EH (cell line): ENCODE measurements at places on chromosomes 1 and 21.

- no peak for DNase-seq
These were observed 1.4 kb upstream of the ZC3H12A start for GRCh38 chr1:37472994-37473393.

- DNase-seq, result no peak
These were observed 80.8 kb downstream of the PGBD5 start for GRCh38 chr1:230345139-230345885.

GRCh38 chr1:43199093-43199726 is 27.1 kb downstream of the CFAP57 start:
- no peak for DNase-seq

- DNase-seq, result peak; percentile 92
These were observed 220.7 kb downstream of the TOMM20 start for GRCh38 chr1:234907940-234908405.

- DNase-seq, result no peak
These were observed 57.9 kb upstream of the KANK4 start for GRCh38 chr1:62377043-62377562.

- peak; percentile 69 for DNase-seq
These were observed 51.4 kb upstream of the SIM2 start for GRCh38 chr21:36647279-36648093.

GRCh38 chr1:23979387-23979880 is 693 bp downstream of the SRSF10 start:
- DNase-seq, result no peak

DNA sequence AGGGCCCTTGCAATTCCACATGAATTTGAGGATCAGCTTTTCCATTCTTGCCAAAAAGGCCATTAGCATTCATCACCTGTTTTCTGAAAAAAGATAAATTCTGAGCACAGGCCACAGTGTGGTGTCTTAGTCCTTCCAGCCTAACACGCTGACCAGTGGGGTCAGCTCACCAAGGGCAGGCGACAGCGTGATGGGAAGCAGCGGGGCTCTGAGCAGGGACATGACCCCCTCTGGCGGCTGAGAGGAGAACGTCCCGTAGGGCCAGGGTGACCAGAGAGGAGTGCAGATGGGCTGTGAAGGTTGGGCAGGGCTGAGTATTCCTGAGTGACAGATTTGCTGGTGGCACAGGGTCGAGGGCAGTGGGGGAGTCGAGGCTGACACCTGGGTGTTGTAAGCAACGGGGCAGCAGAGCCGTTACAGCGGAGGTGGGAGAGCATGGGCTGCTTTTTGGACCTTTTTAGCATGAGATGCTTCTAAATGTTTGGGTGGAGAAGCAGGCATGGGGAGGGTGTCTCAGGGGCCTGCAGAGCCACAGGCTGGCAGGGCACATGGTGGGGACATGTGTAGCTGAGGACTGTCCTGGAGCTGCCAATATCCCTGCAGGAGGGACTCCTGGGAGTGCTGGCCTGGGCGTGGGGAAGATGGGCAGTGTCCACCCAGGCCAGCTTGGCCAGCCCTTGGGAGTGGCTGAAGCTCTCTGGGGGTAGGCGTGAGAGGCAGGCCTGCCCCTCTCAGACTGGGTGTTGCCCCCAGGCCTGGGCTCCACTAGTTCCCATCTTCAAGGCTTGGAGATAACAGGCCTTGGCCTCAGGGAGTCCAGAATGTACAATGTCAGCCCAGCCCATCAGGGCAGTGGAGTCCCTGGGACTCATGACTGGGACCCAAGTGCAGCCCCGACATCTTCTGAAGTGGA is 8.6 kb upstream of the CALML6 start:
- peak; percentile 86 for DNase-seq

- peak; percentile 62 for DNase-seq
These were observed 164.6 kb downstream of the ACTL8 start for GRCh38 chr1:17919525-17920439.

- peak; percentile 92 for DNase-seq
These were observed 76.8 kb downstream of the CD46 start for GRCh38 chr1:207828485-207829158.

GRCh38 chr1:119727991-119728390 is 16.3 kb downstream of the PHGDH start:
- DNase-seq, result no peak

- no peak for DNase-seq
These were observed 6.0 kb downstream of the DRAM2 start for GRCh38 chr1:111133866-111134265.

GRCh38 chr1:226479474-226479873 is 69.1 kb upstream of the STUM start:
- no peak for DNase-seq

DNA sequence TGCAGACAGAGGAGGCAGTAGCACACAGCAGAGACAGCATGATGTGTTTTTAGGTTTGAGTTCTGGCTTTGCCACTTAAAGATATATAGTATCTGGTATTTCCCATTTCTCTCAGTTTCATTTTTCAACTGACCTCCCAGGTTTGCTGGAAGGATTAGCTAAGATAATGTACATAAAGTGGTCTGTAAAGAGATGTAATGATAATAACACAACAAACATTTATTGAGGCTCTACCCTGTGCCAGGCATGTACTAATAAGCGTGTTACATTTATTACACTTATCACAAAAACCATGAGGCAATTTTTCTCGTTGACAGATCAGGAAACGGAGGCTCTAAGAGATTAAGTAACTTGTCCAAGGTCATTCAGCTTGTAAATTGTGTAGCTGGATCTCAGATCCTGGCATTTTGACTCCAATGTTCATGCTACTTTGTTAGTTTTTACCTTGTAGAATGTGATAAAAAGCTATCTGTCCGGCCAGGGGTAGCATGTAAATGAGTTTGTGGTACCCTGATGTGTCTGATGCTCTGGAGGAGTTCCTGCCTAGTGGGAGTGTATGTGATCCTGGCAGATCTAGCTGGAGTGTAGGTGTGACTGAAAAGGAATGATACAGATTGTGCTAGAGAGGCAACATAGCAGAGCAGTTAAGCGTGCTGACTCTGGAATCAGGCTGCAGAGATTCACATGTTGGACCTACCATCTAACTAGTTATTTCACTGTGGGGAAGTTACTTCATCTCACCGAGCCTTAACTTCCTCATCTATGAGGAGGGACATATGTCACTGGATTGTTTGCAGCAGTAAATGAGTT is 146.6 kb downstream of the VPS13D start:
- no peak for DNase-seq

GRCh38 chr21:8994640-8995511 is 1526.5 kb upstream of the TPTE start:
- DNase-seq, result no peak

GRCh38 chr1:200426196-200426595 is 16.4 kb upstream of the ZNF281 start:
- no peak for DNase-seq

- DNase-seq, result peak; percentile 68
These were observed 42.6 kb upstream of the PIGV start for GRCh38 chr1:26745191-26745590.

GRCh38 chr1:228751360-228752098 is 16.2 kb downstream of the RHOU start:
- DNase-seq, result no peak

GRCh38 chr1:205243350-205244191 is 15.8 kb downstream of the TMCC2 start:
- DNase-seq, result no peak

DNA sequence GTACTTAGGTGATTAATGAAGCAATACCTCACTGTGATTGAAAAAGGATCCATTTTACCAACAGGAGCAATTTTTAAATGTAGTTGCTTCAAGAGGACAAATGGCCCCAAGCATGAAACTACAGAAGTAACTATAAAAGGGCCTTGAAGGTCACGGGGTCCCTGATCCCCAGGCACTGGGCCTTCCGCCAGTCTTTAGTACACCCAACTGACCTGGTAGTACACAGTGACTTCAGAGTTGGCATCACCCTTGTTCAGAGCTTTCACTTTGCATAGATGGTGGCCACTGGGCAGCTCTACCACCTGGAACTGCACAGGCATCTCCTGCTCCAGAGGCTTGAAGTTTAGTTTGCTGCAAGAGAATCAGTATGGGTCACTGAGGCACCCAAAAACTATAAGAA is 84.3 kb downstream of the NRDC start:
- no peak for DNase-seq

DNA sequence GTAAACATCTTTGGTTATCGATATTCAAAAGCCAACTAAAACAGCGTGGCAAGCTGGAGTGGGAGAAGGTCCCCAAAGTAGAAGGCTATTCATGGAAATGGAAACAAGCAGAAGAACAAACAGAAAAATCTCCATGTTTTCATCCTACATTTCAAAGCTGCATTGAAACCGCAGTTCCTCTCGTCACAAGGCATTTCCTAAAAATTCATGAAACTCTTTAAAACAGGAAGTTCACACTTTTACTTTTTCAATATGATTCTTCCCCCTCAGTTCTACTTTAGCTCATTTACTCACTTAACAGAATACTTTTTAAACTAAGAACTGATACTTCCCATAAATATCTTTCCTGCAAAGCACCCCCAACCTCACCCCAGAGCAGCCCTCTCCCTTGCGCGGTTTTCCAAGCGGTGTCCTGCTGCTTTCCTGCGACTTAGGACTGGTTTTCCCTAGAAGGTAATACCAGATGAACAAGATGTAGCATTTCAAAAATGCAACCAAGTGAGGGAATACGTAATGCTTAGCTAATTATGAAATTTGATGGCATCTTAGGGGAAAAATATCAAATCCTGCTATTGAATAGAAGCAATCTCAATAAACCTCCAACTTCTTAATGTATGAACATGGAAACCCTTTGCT is 228.3 kb upstream of the PKN2 start:
- no peak for DNase-seq

GRCh38 chr1:6373961-6374720 is 19.4 kb downstream of the ACOT7 start:
- DNase-seq, result no peak

- DNase-seq, result no peak
These were observed 45.9 kb downstream of the PIK3R3 start for GRCh38 chr1:46086576-46086975.

DNA sequence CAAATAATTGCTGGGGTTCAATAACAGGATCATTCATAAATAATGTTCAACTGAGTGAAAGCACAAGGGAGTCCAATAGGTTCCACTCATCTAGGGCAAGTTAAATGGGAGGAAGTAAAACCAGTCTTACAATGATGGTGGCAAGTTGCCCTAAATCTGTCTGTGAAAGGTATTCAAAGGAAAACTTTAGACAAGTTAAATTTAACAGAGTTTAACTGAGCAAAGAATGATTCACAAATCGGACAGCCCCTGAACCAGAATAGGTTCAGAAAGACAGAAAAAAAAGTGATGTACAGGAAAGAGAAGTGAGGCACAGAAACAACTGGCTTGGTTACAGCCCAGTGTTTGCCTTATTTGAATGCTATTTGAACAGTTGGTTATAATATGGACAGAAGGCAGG is 183.5 kb upstream of the ADGRL4 start:
- no peak for DNase-seq

GRCh38 chr1:210588946-210589345 is 260.2 kb downstream of the HHAT start:
- peak; percentile 21 for DNase-seq

DNA sequence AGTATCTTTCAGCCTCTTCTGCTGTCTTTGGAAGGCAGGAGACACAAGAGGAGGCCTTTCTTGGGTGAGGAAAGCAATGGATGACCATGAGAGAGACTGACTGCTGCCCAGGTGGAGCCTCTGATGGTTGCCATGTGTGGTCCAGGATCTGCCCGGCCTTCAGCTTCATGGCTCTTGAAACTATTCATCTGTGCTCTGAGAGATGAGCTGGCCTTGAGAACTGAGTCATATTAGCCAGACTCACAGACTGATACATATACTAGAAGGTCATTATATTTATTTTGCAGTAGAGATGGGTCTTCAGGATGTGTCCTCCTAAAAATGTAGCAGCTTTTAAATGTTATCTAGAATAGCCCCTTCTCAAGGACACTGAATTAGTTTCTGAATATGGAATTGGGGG is 33.7 kb downstream of the PTGFRN start:
- DNase-seq, result no peak

DNA sequence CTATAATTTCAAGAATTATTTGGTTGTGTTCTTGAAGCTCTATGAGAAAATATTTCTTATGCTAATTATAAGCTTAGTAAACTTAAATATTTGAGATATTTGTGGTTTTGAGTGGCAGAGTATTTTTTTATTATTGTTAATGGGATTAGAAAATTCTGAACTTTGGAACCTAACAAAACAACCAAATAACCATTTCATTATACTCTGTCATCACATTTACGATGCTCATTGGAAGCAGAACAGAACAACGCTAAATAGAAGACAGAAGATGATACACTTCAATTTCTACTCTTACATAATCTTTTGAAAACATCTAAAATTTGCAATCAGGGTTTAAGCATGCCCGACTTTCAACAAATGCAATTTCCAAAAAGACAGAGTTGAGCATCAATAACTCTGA is 270.2 kb downstream of the PTPRC start:
- peak; percentile 58 for DNase-seq
